Activated T-helper 1 cell treated with anti-CD3 and anti-CD28 coated beads, Interleukin-12 subunit alpha, Interleukin-12 subunit beta, Interleukin-2, Interleukin-4 antibody, amounts not matched to agents 30 ng/mL and 10 ng/mL and 1 ng/mL, durations not matched to agents 14 hours and 24 hours and 36 hours (primary cell): ENCODE measurements at places on chromosomes 6 and 20. TPM values are rescaled to one million over a fixed set of nuclear protein-coding genes. Genes with fewer than 3 reads are reported as not detected.

The AHCY gene
- total RNA-seq, result 130 and 132 TPM in 2 replicates

The MAK gene
- total RNA-seq, result 0.67 and 0.73 TPM in 2 replicates

The ENPP4 gene
- total RNA-seq, result 5.9 and 6.1 TPM in 2 replicates

The PGC gene
- 0.60 TPM in 1 of 2 replicates, not detected in the other for total RNA-seq

The BMP2 gene
- 0.08 and 0.12 TPM in 2 replicates for total RNA-seq

The SRXN1 gene
- 28.8 and 30.2 TPM in 2 replicates for total RNA-seq

The C6orf15 gene
- not detected in 2 replicates for total RNA-seq

The FNDC1 gene
- 0.02 TPM in 1 of 2 replicates, not detected in the other for total RNA-seq

The PRDM13 gene
- 0.15 TPM in 1 of 2 replicates, not detected in the other for total RNA-seq

The SOX4 gene
- 1.2 and 1.5 TPM in 2 replicates for total RNA-seq

The ADTRP gene
- 10.6 and 13.4 TPM in 2 replicates for total RNA-seq

The TRIM31 gene
- not detected in 2 replicates for total RNA-seq

The ACOT13 gene
- 27.0 and 27.4 TPM in 2 replicates for total RNA-seq

The BFSP1 gene
- total RNA-seq, result 0.76 and 0.80 TPM in 2 replicates

The COL11A2 gene
- 0.61 and 0.65 TPM in 2 replicates for total RNA-seq

The SMPDL3A gene
- 0.47 and 0.64 TPM in 2 replicates for total RNA-seq

The PNPLA1 gene
- total RNA-seq, result not detected in 2 replicates

The FAM83C gene
- total RNA-seq, result not detected in 2 replicates

The AKAP12 gene
- total RNA-seq, result 0.47 and 0.78 TPM in 2 replicates

The TMEM151B gene
- 0.29 TPM in 1 of 2 replicates, not detected in the other for total RNA-seq

The GFOD1 gene
- 12.4 and 13.6 TPM in 2 replicates for total RNA-seq

The DEFB126 gene
- not detected in 2 replicates for total RNA-seq

The SLC17A3 gene
- 0.21 and 0.66 TPM in 2 replicates for total RNA-seq

The VSTM2L gene
- total RNA-seq, result 0.29 TPM in 1 of 2 replicates, not detected in the other

The FAM229B gene
- 1.1 and 2.2 TPM in 2 replicates for total RNA-seq

The GRM4 gene
- total RNA-seq, result not detected in 2 replicates

The EDEM2 gene
- 19.9 and 21.9 TPM in 2 replicates for total RNA-seq

The DSP gene
- not detected in 2 replicates for total RNA-seq

The BCKDHB gene
- 13.3 and 14.4 TPM in 2 replicates for total RNA-seq

The ERGIC3 gene
- total RNA-seq, result 132 and 137 TPM in 2 replicates

The PKIB gene
- 0.44 TPM in 1 of 2 replicates, not detected in the other for total RNA-seq

The VTA1 gene
- total RNA-seq, result 52.4 and 59.6 TPM in 2 replicates

The LY6G6C gene
- not detected in 2 replicates for total RNA-seq

The EPPIN gene
- total RNA-seq, result not detected in 2 replicates

The NHSL1 gene
- total RNA-seq, result 0.49 and 0.86 TPM in 2 replicates
